ENCODE measurements at places on chromosomes 12 and 14. TPM values are rescaled to one million over a fixed set of nuclear protein-coding genes. Genes with fewer than 3 reads are reported as not detected.

GRCh38 chr14:91068642-91069041 lies 8.2 kb upstream of the RPS6KA5 start:
- no peak for DNase-seq

DNA sequence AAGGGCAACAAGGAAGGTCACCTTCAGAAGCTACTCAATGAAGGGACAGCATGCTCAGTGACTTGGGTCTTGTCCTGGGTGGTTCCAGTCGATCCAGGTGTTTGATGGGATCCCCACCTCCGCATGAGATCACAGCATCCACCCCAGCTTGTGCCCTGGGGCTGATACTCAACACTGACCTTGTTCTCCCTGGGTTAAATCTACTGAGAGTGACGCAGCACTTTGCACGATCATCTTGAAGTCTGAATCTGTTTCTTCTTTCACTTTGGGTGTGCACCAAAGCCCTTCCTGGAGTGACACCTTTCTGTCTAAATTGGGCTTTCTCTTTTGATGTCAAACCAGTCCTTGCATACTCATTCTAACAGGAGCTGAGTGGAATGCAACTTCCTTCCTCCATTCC lies 13.8 kb downstream of the NOS1 start:
- no peak for DNase-seq

DNA sequence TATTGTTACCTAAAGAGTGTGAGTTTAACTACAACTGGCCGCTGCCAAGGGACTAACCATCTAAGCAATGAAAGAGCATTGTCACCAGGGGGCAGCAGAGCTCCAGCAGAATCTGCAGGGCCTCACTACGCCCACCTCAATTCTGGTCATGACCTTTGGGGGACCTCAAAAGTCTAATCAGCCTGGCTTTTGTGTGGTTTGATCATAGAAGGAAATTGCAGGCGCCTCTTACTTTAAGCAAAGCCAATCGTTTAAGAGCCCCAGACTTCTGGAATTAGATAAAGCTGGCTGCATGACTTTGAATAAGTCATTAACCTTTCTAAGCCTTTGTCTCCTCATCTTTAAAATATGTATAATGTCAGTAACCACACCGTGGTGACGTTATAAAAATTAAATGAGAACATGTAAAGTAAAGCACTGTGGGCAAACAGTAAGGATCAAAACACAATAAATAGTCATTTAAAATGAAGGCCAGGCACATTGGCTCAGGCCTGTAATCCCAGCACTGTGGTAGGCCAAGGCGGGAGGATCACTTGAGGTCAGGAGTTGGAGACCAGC lies 58.6 kb downstream of the TBX3 start:
- peak; percentile 81 for DNase-seq

The DIO2 gene
- 1.5 TPM for total RNA-seq

DNA sequence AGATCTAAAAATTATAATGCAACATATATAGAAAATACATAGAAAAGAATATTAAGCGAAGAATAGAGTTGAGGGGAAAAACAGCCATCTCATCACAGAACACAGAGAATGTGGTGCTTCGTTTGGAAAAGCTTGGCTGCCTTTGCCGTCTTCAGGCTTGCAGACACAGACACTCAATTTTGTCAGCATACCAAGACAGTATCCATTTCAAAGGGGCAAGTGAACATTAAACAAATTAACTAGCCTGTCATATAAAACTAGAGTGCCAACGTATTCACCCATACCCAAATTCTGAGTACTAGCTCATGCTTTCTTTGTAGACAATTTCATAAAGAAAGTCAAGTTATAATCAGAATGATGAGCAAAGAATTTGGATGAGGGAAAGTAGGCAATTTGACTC lies 40.5 kb downstream of the DMAC2L start:
- no peak for DNase-seq

- no peak for DNase-seq
Observed at GRCh38 chr12:22788913-22789312, 163.9 kb downstream of the ETNK1 start.

GRCh38 chr12:59780605-59781135 lies 184.8 kb downstream of the SLC16A7 start:
- DNase-seq, result no peak

Data from glutamatergic neuron (in vitro differentiated cells).